ENCODE measurements at places on chromosomes 1 and 21.

DNA sequence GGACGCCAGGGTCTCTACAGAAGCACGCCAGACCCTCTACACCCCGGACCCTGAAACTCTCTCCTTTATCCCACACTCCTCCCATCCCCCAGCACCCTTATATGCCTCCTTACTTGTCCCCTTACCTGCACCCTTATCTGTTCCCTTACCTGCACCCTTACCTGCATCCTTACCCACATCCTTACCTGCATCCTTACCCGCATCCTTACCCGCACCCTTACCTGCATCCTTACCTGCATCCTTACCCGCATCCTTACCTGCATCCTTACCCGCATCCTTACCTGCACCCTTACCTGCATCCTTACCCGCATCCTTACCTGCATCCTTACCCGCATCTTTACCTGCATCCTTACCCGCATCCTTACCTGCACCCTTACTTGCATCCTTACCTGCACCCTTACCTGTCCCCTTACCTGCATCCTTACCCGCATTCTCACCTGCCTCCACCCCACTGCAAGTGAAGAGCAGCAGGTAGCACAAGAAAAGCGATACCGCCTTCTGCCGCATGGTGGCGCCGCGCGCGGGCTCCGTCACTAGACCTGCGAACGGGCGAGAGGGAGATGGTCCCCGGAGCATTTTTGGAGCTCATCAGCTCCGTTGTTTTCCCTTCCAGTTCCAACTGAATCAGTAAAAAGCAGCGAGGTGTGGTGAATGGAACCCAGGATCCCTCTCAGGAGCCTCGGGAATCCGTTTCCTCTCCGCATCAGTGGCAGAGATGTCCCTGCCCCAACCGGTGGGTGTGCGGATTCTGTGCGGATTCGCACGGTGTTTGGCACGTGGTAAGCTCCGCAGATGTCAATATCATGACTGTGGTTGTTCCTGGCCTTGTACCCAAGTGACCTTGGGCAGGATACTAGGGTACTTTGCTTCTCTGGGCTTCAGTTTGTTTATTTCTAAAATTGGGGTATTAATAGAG lies 2.9 kb downstream of the IFI6 start:
- DNase-seq = no peak

DNA sequence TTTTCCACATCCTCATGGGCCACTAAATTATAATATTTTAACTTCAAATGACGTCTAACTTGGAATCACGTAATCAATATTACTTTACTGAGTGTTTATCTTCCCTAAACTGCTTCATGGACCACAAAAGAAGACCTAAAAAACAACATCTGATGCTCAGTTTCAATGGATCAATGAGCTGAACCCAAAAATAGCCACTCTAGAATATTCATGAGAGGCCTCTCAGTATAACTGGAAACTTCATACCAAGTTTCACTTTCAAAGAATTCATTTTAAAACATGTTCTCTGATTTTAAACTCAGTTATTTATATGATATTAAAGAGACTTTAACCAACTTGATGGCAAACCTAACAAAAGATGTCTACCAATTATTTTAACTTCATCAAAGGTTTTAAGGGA lies 23.7 kb upstream of the TIAM1 start:
- no peak for DNase-seq

GRCh38 chr1:24514946-24515345 lies 12.3 kb downstream of the RCAN3 start:
- DNase-seq = no peak

DNA sequence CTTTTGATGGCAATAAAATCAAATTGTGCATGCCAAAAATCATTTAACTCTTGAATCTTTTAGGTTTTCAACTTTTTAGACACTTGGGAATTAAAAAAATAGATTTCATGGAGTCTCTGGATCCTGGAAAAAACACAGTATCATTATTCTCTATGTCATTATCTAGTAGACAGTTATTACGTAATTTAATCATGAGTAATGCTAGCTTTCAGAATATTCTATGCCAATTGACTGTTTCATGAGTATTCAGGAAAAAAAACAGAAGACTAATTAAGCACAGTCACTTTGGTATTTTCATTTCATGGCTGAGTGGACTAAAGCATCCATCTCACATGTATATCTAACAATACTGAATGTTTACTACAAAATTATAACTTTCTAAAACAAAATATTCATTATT lies 44.0 kb downstream of the ODF2L start:
- no peak for DNase-seq

DNA sequence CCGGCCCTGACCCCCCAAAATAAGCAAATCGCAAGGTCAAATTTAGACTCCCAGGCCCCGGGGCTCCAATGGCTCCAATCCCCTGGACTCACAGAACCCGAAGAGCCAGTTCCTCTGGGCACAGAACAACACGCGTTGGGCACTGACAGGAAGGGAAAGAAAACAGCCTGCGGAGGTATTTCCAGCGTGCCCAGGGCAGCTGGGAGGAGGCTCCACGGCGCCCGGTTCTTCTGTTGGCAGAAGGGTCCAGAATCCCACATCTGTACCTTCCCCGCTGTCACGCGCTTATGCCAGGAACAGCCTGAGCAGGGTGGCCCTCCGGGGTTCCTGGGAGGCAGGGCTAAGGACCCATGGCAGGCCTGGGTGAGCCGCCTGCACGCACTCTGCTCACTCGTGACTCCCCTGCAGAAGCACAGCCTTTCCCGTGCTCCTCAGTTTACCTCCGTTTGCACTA lies 85.5 kb downstream of the RIPK4 start:
- no peak for DNase-seq

DNA sequence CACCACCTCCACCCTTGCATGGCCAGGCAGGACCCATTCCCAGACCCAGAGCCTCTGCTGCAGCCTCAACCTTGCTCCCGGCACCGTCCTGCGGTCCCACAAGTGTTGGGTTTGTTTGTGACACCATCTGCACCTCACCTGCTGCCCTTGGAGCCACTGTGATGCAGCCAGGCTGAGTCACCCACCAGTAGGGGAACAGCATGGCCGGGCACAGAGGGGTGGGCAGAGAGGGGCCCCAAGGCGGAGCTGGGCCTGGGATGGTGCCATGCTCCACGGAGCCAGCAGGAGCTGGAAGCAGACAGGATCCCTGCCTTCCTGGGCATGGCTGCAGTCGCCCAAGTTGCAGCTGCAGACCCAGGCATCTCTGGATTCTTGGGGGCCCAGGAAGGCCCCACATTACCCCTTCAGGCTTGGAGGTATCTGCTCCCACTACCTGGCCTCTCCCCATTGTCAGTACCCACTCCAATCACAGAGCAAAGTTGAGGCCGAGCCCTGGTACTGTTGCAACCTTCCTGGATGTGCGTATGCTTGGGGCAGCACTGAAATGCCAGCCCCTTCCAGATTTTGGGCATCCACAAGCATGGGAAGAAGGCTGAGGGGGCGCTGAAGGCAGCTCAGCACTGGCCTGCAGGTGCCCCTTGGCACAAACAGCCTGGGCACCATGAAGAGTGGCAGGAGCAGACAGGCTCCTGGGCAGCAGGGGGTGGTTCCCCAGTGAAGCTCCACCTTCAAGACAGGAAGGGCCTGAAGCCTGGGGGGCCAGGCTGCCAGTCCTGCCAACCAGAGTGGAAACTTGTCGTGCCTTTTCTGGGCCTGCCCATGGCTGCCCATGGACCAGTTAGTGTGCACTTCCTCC lies 172.8 kb downstream of the MATN1 start:
- DNase-seq = no peak

DNA sequence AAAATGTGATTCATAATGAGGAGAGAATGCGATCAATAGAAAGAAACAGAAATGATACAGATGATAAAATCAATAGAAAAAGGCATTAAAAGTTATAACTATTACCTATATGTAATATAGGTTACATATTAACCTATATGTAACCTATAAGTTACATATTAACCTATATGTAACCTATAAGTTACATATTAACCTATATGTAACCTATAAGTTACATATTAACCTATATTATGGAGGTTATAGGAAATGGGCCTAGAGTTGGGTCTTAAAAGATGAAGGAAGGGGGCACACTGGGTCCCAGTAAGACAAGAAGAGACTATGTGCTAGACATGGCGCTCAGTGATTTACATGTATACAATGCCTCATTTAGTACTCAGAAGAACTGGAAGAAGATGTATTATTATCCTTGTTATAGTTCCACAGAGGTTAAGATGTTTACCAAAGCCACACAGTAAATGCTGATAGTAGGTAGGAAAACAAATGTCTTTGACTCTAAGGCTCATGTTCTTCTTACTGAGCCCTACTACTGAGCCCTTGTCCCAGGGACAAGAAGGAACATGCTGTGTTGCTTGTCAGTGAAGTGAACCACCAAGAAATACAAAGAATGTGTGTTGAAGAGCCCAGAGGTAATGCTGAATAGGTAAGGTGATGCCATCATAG lies 444.6 kb upstream of the PLXNA2 start:
- DNase-seq = no peak

- DNase-seq = no peak
Measured at GRCh38 chr1:226633541-226634165, 85.1 kb downstream of the STUM start.

DNA sequence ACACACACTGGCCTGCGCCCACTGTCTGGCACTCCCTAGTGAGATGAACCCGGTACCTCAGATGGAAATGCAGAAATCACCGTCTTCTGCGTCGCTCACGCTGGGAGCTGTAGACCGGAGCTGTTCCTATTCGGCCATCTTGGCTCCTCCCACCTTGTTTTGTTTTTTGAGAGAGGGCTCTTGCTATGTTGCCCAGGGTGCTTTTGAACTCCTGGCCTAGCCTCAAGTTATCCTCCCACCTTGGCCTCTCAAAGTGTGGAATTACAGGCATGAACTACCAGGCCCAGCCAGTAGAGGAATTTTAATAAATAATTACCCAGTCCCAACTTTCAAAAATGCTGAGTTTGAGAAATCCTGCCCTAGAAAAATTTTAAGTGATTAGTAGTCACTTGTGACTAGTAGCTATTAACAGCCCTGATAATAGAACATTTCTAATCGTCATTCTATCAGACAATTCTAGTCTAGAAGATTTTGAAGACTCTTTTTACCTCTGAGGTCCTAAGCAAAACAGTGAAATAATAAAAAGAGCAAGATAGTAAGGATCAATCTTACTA lies 30.9 kb upstream of the SLC35D1 start:
- DNase-seq = no peak

- no peak for DNase-seq
Measured at GRCh38 chr1:30406996-30407864, 316.2 kb downstream of the MATN1 start.

DNA sequence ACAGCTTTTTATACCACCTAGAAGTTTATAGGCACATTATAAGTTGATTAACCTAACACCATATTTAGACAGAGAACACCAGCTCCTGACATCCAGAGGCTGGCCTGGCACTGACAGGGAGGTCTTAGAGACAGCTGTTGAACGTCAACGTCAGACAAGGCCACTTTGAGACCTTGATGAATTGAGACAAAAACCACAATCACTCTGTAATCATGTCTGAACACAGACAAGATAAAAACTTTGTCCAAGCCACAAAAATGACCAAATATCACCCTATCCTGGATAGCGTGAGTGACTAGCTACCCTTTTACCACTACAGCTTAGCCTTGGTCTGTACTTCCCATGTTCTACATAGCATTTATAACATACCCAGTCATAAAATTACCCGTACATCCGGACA lies 403.6 kb upstream of the CHRM3 start:
- DNase-seq = no peak

GRCh38 chr1:151887028-151887427 lies 22.3 kb downstream of the THEM4 start:
- DNase-seq = no peak

- no peak for DNase-seq
Measured at GRCh38 chr1:174110053-174110452, 49.3 kb upstream of the RABGAP1L start.

DNA sequence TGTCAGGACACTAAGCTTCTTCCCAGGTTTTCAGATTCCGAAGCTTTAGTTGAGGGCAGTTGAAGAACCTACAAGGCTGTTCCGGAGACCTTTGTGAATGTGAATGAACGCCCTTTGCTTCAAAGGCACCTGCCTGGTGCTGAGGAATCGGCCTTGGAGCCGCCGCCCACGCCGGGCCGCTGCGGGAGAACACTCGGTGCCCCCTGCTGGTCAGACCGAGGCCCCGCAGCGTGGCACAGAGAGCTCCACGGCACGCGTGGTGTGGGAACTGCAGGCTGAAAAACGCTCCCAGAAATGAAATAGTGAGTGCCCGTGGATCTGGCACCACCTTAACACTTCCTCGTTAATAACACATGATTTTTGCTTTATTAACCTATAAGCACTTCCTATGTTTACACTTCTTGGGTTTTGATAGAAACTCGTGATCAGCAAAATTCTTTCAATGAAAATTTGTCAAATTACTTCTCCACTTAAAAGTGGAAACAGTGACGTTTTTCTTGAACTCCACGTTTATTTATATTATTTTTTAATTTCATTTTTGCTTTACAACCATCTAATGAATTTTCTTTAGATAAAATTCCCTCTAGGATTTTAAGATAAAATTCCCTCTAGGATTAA lies 460.6 kb downstream of the DSCAM start:
- peak; percentile 51 for DNase-seq

DNA sequence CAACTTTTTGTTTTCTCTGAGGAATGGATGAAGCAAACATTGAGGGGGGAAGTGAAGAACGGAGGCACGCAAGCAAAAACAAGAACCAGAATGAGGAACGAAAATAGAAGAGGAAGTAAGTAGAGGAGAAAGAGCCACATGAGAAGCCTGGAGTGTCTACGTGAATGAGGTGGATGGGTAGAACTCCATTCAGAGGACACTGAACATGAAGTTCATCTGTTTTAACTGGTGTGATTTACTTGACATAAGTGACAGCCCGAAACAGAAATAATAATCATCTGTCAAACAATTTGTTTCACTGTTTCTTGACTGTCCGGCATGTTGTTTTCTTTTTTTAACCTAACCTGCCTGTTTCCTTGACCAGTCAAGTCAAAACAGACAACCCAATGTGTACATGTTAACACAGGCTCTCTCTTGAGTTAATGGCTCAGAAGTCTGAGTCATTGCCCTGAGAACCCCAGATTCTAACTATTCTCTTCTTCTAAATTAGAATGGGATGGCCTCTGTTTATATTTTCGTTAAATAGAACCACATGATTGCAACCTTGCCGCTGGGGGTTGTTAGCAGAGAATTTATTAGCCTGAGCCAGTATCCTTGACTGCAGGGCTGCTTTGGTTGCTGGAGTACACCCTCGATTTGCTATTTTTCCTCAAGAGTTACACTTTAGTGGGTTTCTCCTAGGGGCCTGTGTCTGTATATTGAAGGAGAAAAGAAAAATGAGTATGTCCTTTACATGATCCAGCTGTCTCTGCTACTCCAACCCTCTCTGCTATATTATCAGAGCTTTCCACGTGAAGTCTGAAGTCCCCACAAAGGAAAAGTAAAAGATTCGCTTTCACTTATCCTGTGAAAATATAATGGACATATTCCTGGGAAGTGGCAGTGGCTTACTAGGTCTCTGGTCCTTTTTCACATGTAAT lies 151.7 kb downstream of the ZC3H11B start:
- no peak for DNase-seq

GRCh38 chr1:180566495-180566894 lies 7.7 kb downstream of the OVAAL start:
- DNase-seq = no peak
